Activated CD8-positive, alpha-beta memory T cell treated with anti-CD3 and anti-CD28 coated beads for 1 hour (primary cell): ENCODE measurements at places on chromosomes 6 and 20.
A peak's percentile ranks its signal among the peaks of the same experiment; 100 is the strongest.

- DNase-seq: no peak
Observed at GRCh38 chr6:104227508-104227907, 632.2 kb downstream of the HACE1 start.

- no peak for DNase-seq
Observed at GRCh38 chr6:114042267-114043016, 71.5 kb upstream of the HDAC2 start.

DNA sequence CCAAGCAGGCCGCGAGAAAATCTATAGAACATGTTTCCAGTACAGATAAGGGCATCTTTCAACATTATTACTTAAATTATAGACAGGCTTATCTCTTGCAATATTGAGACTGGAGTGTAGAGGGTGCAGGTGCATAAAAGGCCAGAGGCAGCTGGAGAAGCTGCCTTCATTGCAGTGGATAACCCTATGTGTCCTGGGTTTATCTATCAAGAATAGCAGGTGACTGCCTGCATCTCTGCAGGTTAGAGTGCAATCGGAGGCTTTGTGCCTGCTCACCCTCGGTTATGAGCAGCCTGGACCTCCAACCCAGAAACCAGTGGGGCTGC, 28.7 kb upstream of the ECI2 start:
- no peak for DNase-seq

DNA sequence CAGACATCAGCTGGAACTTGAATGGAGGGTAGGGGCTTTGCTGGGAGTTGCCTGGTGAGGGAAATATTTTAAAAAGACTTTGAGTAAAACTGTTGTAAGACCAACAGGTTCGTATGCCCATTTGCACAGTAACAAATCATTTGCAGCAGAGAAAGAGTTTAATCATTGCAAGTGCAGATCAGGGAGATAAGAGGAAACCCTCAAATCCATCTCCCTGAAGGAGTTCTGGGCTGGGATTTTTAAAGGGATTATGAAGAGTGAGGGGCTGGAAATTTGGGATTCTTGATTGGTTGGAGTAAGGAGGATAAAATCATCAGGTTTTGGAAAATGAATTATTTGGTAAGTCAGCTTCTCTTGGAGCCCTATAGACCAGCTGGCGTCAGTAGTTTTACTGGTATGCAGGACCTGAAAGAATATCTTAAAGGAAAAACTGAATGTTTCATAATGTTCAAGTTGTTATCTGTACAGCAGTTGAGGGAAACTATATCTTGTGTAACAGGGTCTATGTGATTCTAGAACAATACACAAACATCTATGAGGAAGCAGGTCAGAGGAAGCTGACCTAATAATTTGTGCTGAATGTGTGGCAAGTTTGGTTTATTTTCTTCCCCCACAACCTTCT, 295.5 kb downstream of the PLCB1 start:
- DNase-seq: no peak

DNA sequence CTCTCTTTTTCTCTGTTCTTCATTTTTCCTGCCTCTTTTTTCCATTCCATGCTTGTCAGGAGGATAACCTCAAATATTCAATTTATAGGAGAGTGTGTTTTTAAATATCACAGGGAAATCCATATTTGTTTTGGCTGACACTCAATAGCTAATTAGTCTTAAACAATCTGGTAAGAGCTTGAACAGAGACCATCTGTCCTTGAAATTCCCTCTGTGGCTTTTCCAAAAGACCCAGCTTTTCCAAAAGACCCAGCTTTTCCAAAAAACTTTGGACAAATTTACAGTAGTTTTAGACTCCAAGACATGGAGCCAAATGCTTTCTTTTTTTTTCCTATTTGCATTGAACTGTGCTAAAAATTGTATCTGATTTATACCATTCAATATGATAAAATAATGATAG, 127.4 kb upstream of the FAM83B start:
- DNase-seq: no peak

- no peak for DNase-seq
Observed at GRCh38 chr20:63599396-63600050, 25.5 kb upstream of the HELZ2 start.

GRCh38 chr20:61120595-61121515, 131.2 kb upstream of the CDH4 start:
- DNase-seq: no peak

GRCh38 chr6:117776441-117776840, 101.2 kb downstream of the NUS1 start:
- DNase-seq: no peak

- DNase-seq: no peak
Observed at GRCh38 chr20:22446613-22447446, 137.5 kb downstream of the FOXA2 start.

DNA sequence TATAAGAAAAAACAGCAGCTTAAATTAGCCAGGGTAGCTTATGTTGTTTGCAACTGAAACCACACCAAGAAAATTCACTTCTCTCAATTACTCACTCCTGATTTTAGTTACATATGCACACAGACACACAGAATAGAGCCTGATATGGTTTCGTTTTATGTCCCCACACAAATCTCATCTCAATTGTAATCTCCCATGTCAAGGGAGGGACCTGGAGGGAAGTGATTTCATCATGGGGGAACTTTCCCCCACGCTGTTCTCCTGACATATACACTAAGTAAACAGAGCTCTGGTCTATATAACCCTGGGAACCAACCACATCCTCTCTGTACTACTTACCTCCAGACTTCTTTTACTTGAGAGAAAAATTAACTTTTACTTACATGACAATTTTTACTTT, 9.8 kb downstream of the OR12D1 start:
- no peak for DNase-seq

- DNase-seq: no peak
Observed at GRCh38 chr20:34774449-34774848, 51.0 kb downstream of the NCOA6 start.

GRCh38 chr6:159163901-159164370, 5.3 kb upstream of the FNDC1 start:
- no peak for DNase-seq

DNA sequence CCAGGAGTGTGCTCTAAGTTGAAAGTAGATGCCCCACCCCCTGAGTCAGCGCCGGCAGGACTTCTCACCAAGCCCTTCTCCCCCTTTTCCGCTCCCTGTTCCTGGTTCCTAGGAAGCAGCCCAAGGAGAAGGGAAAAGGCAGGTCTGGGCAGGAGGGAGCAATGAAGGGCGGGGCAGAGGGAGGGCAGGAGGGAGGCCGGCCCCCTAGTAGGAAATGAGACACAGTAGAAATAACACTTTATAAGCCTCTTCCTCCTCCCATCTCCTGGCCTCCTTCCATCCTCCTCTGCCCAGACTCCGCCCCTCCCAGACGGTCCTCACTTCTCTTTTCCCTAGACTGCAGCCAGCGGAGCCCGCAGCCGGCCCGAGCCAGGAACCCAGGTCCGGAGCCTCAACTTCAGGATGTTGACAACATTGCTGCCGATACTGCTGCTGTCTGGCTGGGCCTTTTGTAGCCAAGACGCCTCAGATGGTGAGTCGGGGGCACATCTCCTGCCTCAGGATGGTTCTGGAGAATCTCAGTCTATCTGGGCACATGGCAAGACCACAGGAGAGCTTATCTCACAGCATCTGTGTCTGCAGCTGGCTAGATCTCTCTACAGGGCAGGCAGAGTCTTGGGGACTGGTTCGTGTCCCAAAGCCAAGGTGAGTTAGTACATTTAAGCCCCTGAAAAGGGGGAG, at the start of gene PROCR:
TSS of gene PROCR (plus strand) at position 320 of the 681 bp plus-strand sequence. CDS start at position 403, 83 bp downstream.
- DNase-seq: no peak

DNA sequence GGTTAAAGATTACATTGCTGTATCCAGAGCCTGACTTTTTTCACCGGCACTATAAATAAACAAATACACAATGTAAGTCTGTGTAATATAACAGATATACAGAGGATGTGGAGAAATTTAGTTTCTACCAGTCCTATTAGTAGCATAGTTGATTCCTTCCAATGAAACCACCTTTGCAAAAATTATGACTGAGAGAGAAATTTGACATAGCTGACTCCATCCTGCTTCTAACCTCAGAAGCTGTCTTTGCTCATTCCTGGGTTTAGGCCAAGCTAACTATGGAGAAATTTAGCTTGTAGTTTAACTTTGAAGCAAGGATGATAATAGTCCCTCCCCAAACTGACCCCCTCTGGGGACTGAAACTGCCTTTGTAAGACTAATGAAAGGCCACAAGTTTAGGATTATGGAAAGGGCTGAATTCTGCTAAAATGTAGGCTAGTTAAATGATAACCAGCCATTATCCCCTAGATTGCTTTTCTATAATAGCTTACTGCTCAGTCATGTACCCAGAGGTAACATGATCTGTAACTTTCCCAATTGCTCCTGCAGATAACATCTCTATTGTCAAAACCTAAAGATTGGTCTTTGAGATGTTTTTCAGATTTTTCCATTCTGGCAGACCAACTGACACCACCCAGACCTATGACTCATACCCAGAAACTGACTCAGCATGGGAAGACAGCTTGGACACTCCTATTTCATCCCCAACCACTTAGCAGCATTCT, 172.8 kb upstream of the ARG1 start:
- DNase-seq: no peak

- DNase-seq: no peak
Observed at GRCh38 chr20:23126281-23127061, 40.3 kb upstream of the CD93 start.

- no peak for DNase-seq
Observed at GRCh38 chr6:161626132-161626676, 352.3 kb upstream of the AGPAT4 start.

GRCh38 chr6:147203311-147204059, 732 bp upstream of the STXBP5 start:
- DNase-seq: peak; percentile 54

- DNase-seq: no peak
Observed at GRCh38 chr6:112145080-112145573, 57.7 kb downstream of the FAM229B start.

DNA sequence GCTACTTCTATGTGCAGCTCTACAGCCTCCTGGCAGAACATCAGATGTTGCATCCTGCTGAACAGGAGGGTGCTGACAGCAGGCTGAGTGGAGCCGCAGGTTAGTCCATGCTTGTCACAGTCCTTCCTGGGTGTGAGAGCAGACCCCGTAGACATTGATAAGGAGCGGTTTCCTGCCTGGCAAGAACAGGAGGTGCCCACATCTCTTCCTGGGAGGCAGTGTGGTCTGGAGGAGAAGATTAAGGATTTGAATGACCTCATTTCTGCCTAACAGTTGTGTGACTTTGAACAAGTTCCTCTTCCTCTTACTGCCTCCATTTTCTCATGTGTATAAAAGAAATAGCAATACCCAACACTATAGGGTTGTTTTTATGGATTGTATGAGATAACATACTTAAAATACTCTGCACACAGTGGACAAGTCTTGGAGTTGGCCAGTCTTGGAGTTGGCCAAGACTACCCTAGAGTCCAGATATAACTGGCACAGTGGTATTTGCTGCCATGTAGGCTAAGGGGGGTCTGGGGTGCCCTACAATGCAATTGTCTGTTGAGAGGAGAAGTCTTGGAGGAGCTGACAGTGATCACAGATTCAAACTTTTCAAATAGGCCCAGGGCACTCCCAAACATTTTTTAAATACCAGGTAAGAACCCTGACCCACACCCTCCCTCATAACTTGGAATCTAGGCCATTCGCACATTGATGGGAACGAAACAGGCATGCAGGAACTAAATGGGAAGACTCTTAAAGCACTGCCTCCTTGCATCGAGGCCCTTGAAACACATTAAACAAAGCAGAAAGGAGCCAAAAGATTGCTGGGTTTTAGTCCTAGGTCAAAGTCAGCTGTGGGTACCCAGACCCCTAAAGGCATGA, 32.6 kb upstream of the TBC1D7 start:
- DNase-seq: no peak

- no peak for DNase-seq
Observed at GRCh38 chr6:17740559-17741220, 34.0 kb upstream of the NUP153 start.

- no peak for DNase-seq
Observed at GRCh38 chr6:168404560-168404959, 36.4 kb upstream of the SMOC2 start.

DNA sequence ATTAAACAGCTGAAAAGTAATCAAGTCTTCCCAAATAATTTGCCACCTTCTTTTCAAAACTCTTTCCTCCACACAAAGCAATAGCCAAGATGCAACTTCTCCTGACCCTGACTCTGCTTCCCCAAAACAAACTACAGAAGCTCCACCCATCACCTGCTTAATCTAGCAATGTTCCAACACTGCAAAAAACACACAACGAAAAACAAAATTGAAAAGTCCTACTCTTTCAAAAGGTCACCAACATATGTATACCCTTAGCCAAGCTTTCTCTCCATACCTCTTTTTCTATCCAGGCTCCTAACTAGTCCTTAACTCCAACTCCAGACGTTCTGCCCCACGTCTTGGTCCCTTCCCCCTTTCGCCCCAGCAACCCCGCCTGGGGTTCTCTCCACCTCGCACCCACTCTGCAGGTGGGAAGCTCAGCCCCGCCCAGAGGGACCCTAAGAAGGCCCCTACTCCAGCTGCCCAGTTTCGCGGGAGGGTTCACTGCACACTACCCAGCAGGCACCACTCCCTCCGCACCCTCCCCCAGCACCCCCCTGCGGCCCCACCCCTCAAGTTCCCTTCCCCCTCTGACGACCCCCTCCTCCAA, 717 bp downstream of the CSNK2A1 start:
- DNase-seq: peak; percentile 9

GRCh38 chr6:153301602-153302001, 170.5 kb upstream of the RGS17 start:
- no peak for DNase-seq

- DNase-seq: peak; percentile 27
Observed at GRCh38 chr6:29628419-29629281, 4.3 kb downstream of the GABBR1 start.

DNA sequence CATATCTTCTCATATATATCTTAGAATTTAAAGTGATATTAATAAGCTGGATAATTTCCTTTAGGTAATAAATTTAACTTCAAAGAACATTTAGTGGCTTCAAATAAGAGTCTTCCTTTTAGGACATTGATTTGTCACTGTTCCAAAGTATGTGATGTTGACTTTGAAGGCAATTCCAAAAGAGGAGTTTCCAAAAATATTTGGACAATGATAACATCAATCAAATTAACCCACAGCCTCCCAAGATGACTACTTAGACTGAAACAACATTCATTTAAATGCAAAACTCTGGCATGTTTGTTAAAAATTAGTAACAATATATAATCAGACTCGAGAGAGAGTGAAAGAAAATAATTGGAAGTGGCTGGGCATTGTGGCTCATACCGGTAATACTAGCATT, 211.1 kb downstream of the OGFRL1 start:
- no peak for DNase-seq

- DNase-seq: no peak
Observed at GRCh38 chr20:20034486-20034885, 17.3 kb downstream of the NAA20 start.
